ENCODE measurements at places on chromosomes 12 and 14.

DNA sequence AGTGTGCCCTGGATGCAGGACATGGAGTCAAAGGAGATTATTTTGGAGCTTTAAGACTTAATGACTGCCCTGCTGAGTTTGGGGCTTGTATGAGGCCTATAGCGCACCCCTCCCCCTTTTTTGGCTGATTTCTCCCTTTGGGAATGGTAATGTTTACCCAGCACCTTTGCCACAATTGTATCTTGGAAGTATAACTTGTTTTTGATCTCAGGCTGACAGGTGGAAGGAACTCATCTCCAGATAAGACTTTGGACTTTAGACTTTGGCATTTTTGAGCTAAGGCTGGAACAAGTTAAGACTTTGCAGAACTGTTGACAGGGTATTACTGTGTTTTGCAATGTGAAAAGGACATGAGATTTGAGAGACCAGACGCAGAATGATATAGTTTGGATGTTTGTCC lies 110.5 kb downstream of the DERA start:
- no peak for DNase-seq

DNA sequence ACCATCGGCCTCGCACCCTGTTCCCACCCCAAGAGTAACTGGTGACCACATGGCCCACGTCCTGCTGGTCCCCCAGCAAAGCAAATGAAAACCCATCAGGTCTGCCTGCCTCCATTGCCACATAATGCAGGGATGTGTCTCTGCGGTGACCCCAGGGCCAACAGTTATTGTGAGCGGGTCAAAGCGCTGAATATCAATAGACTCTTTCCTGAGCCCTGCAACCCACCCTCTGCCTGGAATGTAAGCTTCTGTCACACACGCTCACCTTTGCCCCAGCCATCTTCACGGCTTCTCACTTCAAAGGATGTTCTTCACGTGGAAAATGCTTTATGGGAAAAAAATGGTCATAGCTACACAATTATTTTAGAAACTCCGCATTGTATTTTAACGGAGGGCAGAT lies 63.9 kb downstream of the FZD10 start:
- DNase-seq, result no peak

GRCh38 chr12:108310489-108310888 lies 28.6 kb downstream of the CMKLR1 start:
- DNase-seq, result no peak

DNA sequence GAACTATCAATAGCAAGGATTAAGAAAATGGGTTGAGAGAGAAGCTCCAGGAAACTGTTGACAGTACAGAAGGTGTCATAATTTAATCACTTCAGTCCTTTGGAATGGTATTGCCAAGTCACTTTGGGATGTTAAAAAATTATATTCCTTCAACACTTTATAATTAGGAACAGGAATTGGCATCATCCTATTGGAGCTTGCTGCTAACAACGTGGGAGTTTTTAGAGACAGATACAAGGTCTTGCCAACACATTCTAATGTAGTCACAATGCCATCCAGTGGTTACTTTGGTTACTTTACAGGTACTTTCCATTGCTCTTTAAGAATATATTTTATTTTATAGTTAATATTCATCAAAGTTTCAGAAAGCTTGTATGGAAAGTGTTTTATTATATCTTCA lies 310.1 kb downstream of the SYT1 start:
- DNase-seq, result no peak

GRCh38 chr12:76713986-76714385 lies 49.9 kb upstream of the ZDHHC17 start:
- no peak for DNase-seq

DNA sequence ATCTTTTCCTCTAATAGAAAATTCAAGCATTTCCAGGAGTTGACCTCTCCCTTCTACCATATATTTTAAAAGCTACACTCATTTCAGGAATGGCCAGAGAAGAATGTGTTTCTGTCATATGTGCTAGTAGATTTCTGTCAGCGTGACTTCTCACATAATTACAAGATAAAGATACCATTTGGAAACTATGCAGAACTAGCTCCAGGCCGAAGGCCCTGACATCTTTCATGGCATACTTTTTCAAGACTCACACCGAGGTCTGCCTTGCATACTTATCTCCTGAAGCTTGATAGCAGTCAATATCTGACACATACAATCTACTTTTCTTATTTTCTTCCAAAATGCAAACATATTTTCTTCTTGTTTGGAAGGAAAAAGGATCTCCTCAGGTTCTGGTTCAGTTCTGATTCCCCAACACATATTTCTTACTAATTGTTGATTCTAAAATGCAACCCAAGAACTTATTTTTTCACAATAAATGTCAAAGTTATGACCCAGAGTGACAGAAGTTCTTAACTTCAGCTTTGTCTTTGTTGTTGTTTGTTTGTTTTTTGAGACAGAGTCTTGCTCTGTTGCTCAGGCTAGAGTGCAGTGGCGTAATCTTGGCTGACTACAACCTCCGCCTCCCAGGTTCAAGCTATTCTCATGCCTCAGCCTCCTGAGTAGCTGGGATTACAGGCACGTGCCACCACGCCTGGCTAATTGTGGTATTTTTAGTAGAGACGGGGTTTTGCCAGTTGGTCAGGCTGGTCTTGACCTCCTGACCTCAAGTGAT lies 99.5 kb downstream of the NTN4 start:
- no peak for DNase-seq

DNA sequence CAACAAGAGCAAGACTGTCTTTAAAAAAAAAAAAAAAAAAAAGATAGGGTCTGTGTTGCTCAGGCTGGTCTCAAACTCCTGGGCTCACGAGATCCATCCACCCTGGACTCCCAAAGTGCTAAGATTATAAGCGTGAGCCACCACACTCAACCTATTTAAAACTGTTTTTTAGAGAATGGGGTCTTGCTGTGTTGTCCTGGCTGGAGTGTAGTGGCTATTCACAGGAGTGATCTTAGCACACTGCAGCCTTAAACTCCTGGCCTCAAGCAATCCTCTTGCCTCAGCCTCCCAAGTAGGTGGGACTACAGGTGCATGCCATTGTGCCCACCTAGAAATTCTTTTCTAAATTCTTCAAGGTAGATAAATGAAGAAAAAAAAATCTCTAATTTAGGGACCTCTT lies 7.6 kb downstream of the COQ10A start:
- DNase-seq, result no peak

- no peak for DNase-seq
These were observed 46.9 kb upstream of the RGS6 start for GRCh38 chr14:71885301-71885700.

DNA sequence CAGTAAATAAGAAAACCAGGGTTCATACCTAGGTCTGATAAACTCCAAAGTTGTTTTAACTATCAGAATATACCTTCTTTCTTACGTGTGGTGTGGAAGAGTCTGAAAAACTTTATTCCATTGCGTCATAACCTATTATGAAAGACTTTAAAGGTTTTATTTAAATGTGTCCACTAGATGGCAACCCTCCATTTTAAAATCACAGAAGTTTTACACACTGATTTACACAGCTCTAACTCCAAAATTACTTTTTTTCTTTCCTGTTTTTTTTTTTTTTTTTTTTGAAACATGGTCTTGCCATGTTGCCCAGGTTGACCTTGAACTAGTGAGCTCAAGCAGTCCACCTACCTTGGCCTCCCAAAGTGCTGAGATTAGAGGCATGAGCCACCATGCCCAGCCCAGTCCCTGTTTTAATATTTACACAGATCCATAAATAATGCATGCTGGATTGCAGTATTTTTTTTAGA lies 17.3 kb upstream of the TMPRSS12 start:
- no peak for DNase-seq

GRCh38 chr14:22554498-22555383 lies 34.3 kb downstream of the DAD1 start:
- no peak for DNase-seq

DNA sequence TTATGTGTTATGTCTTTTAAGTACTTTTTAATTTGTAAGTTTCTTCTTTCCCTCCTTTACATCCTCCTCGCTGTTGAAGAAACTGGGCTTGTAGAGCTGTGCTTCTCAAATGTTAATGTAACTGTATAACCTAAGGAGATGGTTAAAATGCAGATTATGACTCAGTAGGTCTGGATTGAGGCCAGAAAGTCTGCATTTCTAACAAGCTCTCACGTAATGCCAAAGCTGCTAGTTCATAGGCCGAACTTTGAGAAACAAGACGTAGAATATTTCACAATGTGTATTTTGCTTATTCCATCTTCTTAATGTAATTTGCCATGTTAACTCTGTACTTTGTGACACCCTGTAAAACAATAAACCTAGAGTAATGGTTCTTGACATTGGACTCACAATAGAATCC lies 193.3 kb upstream of the SYT1 start:
- no peak for DNase-seq

- no peak for DNase-seq
These were observed 116.0 kb downstream of the PRICKLE1 start for GRCh38 chr12:42473561-42473960.

DNA sequence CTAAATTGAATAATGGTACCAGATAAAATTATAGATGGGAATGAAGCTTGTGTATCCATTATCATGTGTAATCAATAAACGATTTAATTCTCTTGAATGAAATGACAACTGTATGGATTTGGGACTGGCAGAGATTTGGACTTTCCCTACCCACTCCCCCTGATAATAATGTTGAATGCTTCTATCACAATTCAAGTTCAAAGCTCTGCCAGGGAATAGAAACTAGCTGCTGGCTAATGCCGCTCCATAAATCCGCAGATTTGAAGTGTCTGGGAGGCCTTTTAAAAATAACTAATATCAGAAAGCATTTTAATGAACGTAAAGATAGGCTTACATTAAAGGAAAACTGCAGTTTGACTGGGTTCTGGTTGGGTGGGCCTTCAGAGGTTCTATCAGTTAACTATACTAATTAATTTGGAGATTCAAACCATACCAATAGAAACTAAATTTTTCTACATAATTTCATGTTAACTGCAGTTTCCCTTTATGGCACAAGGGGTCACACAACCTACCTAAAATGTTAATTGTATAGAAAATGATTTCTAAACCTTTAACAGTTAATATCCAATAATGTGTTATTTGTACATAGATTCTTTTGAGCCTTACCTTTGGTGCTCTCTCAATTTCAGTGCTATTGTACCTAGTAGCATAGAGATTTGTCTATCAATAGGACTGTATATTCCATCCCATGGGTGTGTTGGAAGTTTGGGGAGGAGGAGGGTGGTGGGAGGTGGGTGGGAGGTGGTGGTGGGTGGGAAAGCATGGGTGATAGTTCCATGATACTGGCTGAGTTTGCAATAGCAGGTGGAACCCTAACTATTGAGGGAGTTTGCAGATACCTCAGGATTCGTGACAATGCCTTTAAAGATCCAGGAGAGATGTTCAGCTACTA lies 4.9 kb downstream of the HNRNPA1 start:
- DNase-seq, result no peak

- no peak for DNase-seq
These were observed 9.1 kb downstream of the NTF3 start for GRCh38 chr12:5440978-5441377.

DNA sequence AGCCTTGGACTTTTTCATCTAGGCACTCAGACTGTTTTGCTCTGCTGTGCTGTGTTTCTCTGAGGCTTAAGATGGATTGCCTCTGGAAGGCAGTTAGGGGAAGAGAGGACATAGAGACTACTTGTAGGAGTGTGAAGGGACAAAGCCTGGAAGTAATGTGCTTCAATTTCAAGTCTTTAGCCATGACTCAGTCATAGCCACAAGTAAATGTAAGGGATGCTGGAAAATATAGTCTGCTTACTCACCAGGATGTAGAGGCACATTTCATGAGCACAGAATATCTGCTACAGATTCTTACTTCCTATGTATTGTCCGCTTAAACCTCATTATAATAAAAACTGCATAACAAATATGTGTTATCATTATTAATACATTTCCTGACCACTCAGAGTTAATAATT lies 794.3 kb upstream of the NOVA1 start:
- no peak for DNase-seq

- no peak for DNase-seq
These were observed 74.9 kb upstream of the CPM start for GRCh38 chr12:69007855-69008351.

GRCh38 chr14:99467336-99468078 lies 13.2 kb downstream of the SETD3 start:
- no peak for DNase-seq

DNA sequence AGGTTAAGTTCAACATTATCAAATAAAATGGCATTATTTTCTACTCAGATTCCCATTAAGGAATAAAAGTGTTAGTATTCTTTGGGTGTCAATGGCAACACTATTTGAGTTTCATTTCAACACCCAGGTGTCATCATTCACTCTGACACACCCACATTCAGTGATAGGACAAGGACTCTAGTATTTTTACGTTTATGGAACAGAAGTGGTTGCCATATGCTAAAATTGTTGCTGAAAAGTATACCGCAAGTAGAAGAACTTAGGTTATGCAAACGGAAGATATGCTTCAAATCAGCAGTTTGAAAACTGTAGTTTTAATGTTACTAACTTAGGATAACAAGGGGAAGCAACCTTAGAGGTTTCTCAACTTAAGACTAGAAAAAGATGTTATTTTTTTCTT lies 20.0 kb upstream of the SGPP1 start:
- DNase-seq, result no peak

DNA sequence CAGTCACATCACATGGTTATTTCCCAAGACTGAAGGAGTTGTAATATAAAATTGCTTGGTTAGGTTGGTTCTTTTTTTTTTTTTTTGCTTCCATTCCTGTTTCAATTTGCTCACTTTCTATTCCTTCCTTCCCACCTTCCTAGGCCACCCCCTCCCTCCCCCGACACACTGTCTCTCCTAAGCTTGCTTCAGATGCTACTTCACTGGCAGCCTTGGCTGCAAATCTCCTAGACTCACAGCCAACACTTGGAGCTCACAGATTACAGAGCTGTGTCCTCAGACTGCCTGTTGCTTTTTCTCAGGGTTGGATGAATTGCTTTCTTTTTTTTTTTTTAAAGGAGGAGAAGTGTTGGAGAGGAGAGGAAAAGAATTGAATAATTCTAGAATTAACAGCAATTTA lies 77.3 kb upstream of the GRIN2B start:
- no peak for DNase-seq

DNA sequence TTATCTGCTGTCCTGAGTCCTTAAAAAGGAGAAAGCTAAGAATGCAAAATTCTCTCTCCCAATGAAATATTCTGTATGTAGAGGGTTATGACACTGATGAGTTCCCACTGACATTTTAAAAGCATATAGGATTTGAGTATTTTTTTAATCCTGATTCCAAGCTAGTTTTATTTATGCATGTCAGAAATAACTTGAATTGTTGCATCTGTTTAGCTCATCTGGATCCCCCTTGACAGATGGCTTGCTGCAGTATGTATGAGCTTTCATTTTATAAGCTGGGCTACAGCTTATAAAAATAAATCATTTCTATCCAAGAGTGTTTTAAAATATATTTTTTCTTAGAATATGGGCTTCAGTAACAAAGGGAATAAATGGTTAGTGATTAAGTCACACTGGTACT lies 495.3 kb downstream of the NELL2 start:
- DNase-seq, result no peak

GRCh38 chr14:89422181-89422951 lies 5.3 kb upstream of the FOXN3 start:
- DNase-seq, result no peak

- no peak for DNase-seq
These were observed 19.6 kb downstream of the CLMN start for GRCh38 chr14:95300002-95300696.

DNA sequence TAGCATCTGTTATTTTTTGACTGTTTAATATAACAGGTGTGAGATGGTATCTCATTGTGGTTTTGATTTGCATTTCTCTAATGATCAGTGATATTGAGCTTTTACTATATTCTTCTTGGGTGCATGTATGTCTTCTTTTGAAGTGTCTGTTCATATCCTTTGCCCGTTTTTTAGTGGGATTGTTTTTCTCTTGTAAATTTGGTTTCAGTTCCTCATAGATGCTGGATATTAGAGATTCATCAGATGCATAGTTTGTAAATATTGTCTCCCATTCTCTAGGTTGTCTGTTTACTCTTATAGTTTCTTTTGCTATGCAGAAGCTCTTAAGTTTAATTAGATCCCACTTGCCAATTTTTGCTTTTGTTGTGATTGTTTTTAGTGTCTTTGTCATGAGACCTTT lies 48.9 kb upstream of the NEDD1 start:
- no peak for DNase-seq
